GM10248 (cell line): ENCODE measurements at places on chromosomes 1 and 21.

GRCh38 chr1:230135726-230136125 is 68.7 kb downstream of the GALNT2 start:
- DNase-seq, result no peak

DNA sequence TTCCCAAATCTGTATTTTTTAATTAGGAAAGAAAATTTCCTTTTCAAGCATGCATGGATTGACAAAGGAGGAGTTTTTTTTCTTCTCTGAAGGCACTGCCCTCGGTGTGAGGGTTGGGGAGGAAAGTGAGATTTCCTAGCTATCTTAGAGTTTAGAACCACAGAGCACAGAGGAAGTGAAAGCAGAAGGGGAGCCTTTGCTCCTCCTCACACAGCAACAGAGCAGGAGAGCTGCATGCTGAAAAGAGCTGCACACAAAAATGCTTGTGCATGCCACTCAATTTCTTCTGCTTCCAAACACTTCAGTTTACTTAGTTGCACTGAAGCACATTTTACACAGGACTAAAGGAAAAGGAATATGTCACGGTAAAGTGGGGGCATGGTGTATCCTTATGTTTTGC is 308.1 kb downstream of the GPATCH2 start:
- peak; percentile 51 for DNase-seq

GRCh38 chr1:20521960-20522861 is 14.3 kb upstream of the MUL1 start:
- peak; percentile 65 for DNase-seq

DNA sequence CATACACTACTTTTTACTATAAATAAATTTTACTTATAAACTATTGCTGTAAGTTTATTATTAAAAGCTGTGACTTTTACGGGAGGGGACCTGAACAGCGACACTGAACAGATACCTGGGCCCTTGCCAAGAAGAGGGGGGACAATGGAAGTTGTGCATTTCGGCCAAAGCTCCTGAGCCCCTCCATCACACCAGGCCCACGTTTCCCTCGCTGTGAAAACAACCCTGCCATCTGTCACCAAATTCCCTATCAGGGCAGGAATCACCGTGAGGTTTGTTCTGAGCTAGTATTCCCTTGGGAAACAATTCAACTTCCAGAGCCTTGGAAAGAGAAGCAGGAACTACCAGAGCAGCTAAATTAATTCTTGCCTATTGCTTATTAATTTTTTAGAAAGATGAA is 37.0 kb downstream of the VTCN1 start:
- DNase-seq, result no peak

DNA sequence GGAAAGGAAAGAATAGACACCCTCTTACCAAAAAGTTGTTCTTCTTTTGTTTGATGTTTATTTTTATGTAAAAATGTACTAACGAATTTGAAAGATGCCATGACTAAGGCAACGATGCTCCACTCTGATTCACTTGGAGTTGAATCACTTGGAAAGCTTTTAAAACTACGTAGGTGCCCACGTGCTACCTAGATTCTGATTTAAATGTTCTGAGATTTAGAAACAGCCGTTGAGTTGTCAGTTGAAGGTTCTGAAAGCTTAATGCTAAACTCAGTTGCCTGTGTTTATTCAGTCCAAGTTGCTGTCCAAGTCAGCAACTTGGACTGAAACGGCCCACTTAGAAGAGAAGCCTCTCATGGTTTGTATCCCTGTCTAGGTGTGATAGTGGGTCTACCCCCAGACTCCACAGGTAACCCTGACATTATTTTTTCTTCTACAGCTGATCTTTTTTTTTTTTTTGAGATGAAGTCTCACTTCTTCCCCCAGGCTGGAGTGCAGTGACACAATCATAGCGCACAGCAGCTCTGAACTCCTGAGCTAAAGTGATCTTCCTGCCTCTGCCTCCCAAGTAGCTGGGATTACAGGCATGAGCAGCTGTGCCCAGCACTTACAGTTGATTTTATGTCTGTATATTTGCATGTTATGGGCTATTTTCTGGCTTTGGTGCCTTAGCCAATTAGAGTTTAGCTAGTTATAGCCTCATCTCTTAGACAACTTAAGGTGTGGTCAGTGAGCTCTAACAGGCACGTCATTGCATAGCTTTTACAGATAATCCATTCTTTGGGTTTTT is 1.4 kb upstream of the VAMP4 start:
- DNase-seq, result no peak

GRCh38 chr1:111538343-111539025 is 35.1 kb upstream of the ADORA3 start:
- no peak for DNase-seq

DNA sequence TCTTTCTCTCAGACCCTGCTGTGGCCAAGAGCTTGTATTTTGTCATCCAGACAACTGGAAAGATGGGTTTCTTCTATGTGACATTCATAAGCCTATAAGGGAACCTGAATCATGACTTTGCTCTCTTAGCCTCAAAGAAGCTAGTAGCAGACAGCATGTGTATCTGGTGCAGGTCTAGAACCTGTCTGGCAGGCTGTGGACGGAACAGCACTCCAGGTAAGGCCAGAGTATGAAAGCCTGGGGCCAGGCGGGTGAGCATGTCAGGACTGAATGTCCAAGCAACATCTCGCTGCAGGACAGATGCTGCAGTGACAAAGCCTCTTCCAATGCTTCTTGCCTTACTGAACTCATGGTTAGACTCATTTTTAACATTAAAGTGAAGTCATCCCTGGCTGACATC is 32.8 kb downstream of the AKNAD1 start:
- no peak for DNase-seq

- DNase-seq, result no peak
These were observed 355.6 kb downstream of the USP25 start for GRCh38 chr21:16085421-16085820.

DNA sequence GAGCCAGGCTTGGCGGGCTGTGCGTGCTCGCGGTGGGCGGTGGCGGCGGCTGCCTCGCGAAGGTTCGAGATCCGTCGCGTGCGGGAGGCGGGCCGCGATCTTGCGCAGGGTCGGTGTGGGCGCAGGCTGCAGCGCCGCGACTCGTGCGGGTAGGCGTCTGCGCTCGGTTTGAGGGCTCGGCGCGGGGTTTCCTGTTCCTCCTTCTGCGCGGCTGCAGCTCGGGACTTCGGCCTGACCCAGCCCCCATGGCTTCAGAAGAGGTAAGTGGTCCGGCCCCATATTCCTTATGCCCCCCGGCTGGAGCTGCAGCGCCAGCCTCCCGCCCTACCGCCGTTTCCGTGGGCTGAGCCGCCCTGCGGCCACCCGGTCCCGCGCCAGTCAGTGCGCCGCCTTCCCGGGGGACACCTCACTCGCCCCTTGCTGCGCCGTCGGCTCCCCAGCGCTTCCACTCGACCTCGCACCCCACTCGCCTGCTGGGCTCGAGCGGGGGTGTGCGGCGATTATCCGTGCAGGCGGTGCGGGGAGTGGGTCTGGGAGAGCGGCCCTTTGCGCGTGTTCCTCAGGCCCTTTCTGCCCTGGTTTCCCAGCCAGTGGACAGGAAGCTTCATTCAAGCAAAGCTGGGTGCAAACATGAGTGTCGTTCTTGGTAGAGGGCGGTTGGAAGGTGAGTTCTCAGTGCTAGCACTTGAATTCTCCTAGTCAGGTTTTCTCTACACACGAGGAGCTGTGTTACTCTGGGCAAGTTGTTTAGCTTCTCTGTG is at the start of gene CACYBP:
CACYBP (plus strand) TSS at position 12 of the 761 bp plus-strand sequence; CDS start at position 246, 234 bp downstream.
- no peak for DNase-seq

DNA sequence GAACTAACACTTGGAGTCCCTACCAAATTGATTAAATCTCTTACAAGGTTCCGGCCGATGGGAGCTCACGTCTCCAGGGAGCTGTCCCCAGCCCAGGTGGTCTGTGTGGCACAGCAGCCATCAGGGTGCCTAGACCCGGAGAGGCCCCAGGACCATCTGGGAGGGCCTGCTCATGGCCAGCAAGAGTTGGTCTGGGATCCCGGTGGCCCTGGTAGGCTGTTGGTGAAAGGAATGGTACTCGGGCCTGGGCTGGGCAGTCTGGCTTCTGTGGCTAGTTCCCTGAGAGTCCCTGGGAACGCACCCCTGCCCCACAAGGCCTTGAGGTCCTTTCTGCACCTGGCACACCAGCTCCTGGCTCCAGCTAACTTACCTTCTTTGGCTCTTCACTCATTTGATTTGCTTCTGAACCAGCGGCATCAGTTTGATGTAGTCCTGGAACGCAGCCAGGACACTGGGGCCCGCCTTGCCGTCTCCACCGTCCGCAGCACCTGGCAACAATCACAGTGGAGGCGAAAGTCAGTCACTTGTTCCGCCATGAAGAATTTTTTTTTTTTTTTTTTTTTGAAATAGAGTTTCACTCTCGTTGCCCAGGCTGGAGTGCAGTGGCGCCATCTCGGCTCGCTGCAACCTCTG is 62.5 kb downstream of the SCCPDH start:
- no peak for DNase-seq

DNA sequence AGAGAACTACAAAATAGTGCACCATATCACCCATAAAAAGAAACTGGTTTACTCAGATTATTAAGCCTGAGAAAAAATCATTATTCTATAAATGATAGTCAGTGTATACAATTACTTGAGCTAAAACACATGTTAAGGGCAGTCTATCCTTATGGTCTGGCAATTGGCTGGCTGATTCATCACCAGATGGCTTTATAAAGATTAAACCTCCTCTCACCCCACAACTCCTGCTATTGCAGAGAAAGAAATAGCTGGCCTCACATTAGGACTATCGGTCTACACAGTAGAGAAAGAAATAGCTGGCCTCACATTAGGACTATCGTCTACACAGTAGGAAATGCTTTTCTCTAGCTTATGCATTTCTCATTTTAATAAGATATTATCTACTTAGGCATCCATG is 21.2 kb downstream of the CEP170 start:
- DNase-seq, result no peak

- peak; percentile 34 for DNase-seq
These were observed 767 bp downstream of the PDIK1L start for GRCh38 chr1:26112407-26112775.

- DNase-seq, result peak; percentile 47
These were observed 11.6 kb upstream of the KCNJ15 start for GRCh38 chr21:38244885-38245869.

GRCh38 chr1:182169203-182169602 is 107.7 kb upstream of the ZNF648 start:
- DNase-seq, result no peak

- DNase-seq, result no peak
These were observed 19.4 kb downstream of the CLIC6 start for GRCh38 chr21:34688145-34688544.

GRCh38 chr1:161200992-161201835 is 953 bp upstream of the NDUFS2 start:
- no peak for DNase-seq

- DNase-seq, result no peak
These were observed 262.5 kb downstream of the GRIK3 start for GRCh38 chr1:36771660-36772284.

GRCh38 chr1:185759061-185759460 is 24.9 kb downstream of the HMCN1 start:
- DNase-seq, result no peak

- no peak for DNase-seq
These were observed 41.0 kb upstream of the MACF1 start for GRCh38 chr1:39163469-39163868.

DNA sequence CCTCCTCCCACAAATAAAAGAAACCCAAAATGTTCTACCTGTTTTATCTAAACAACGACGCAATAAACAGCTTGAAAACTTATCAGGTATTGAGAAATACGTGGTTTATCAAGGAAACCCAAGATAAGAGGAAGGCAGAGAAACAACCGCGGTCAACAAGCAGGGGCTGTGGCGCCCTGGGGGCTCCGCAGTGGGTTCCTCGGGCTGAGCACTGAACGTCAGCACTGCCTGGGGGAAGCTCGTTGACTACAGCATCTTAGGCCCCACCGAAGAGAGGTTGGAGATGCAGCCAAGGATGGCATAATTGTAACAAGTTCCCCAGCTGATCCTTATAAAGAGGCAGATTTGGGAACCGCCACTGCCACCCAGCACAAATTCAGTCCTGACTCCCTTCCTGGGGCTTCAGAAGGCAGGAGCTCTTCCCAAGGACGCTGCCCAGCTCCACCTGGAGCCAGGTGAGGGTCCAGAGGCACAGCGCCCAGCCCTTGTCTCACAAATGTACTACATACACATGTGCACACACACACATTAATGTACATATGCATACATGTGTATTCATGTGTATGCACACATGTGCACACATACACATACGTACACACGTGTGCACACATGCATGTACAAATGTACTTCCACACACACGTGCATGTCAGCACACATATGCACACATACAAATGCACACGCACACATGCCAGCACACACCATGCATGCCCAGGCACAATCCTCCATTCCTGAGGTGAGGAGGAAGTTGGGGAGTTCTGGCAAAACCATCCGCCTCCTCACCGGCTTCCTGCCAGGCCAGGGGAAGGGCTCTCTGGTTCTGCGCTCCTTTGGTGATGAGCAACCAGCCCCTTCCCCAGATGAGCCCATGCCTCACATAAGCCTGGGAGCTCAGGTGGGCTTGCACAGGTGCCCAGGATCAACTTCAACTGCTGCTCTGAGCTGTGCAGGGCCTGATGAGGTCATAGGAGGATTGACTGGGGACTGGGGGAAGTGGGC is 251.1 kb downstream of the NPHP4 start:
- no peak for DNase-seq

GRCh38 chr1:231626535-231626950 is at the start of gene DISC1:
Gene DISC1, plus strand, starts transcription at chr1:231626790. Its CDS starts 78 bp downstream, at chr1:231626868.
- peak; percentile 32 for DNase-seq

GRCh38 chr1:217026531-217026930 is 303.3 kb upstream of the ESRRG start:
- no peak for DNase-seq

- DNase-seq, result no peak
These were observed at the start of gene B3GALT2 for GRCh38 chr1:193185901-193186731. Gene B3GALT2, minus strand, starts transcription at chr1:193186613. Its CDS starts 5,051 bp downstream, at chr1:193181562.

DNA sequence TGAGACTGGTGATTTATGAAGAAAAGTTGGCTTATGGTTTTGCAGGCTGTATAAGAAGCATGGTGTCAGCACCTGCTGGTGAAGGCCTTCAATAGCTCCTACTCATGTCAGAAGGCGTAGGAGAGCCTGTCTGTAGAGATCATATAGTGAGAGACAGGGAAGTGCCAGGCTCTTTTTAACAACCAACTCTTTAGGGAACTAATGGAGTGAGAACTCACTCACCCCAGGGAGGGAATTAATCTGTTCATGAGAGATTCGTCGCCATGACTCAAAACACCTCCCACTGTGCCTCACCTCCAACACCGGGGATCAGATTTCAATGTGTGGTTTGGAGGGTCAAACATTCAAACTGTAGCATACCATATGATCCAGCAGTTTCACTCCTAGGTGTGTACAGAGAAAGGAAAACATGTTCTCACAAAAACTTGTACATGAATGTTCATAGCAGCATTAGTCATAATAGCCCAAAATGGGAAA is 72.6 kb downstream of the TTC3 start:
- DNase-seq, result no peak

DNA sequence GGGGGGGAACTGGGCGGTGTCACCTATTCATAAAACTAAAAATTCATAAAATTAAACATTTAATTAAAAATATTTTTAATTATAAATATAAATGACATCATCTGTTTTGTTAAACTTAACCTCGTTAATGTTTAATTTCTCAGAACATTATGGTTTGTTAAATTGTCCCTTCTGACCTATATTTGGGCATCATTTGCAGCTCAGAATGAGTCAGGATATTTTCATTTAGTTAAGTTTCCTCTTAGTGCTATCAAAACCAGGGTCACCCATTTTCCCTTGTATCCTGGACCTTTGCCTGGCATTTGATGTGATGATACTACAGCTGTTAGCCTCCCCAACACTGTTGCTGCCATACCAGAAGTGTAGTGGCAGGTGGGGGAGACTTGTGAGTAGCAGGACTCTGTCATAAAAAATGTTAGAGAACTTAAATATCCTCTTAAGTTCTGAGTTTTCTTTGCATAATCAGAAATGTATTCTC is 30.3 kb downstream of the TSNAX start:
- DNase-seq, result no peak

- DNase-seq, result no peak
These were observed 2.7 kb downstream of the PTPRC start for GRCh38 chr1:198641501-198641900.
